NCI-H460 (cell line): ENCODE measurements at places on chromosomes 7 and 10. TPM values are rescaled to one million over a fixed set of nuclear protein-coding genes. Genes with fewer than 3 reads are reported as not detected.

DNA sequence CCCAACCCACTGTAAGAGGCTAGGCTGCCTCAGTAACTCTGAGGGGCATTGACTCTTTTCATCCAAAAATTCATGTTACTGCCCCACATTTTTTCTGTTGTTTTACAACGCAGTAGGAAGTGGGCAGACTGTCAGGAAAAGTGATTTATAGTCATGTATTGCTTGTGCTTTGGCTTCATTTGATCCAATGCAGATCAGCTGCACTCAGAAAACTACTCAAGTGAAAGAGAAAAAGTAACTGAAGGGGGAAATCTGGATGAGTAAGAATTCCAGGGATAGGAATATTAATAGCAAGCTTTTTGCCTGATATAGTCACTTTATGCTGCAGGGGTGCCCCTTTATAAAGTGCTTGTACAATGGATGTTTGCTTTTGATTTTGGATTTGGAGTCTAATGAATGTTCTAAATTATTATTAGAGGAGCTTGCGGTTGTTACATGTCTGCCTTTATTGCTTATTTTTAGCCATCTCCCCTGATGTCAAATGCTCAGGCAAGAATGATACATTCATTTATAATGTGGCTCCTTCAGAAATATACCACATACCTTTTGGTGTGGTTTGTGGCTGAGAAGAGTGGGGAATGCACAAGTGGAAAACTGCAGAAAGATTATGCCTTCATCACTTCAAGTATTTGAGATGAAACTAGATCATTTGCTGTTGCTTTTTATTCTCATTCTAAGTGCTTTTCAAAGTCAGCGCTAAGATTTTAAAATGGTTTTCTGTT is 86.1 kb downstream of the EGFR start:
- DNase-seq = no peak

- DNase-seq = no peak
These were observed 300.8 kb downstream of the SDHAF3 start for GRCh38 chr7:97418312-97418711.

- DNase-seq = no peak
These were observed 135.3 kb downstream of the ARHGAP22 start for GRCh38 chr10:48469516-48470020.

- DNase-seq = no peak
These were observed at the start of gene AKR1C4 for GRCh38 chr10:5196702-5197113. TSS of gene AKR1C4 (plus strand) at chr10:5196837. CDS start at chr10:5196868, 31 bp downstream.

DNA sequence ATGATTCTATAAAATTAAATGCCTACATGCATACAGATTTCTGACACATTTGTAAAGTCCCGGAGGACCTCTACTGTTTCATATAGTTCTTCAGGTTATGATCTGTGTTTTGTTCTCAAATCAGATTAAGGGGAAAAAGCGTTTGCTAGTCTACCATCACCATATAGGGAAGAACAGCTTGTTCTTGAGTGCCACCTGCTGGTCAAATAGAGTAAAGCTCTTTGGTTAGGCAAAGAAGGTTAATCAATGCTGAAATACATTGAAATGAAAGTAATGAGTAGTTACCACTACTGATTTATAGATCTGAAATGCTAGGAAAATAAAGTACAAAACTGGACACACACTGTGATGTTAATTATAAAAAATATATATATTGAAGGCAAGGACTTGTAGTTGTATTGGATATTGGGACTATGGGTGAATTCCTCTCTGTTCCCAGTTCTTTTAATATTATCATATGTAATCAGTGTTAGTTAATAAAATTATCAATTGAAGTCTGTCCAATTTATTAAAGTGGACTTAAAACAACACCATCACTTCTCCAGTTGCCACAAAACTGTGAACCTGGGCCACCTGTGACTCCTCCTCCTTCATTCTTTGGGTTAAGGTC is 72.6 kb upstream of the PDLIM1 start:
- DNase-seq = peak; percentile 80

GIMAP8 gene
- not detected in 2 replicates for total RNA-seq

ATRNL1 gene
- 6.8 and 7.8 TPM in 2 replicates for total RNA-seq
